ENCODE measurements at places on chromosomes 7 and 10. TPM values are rescaled to one million over a fixed set of nuclear protein-coding genes. Genes with fewer than 3 reads are reported as not detected.

DNA sequence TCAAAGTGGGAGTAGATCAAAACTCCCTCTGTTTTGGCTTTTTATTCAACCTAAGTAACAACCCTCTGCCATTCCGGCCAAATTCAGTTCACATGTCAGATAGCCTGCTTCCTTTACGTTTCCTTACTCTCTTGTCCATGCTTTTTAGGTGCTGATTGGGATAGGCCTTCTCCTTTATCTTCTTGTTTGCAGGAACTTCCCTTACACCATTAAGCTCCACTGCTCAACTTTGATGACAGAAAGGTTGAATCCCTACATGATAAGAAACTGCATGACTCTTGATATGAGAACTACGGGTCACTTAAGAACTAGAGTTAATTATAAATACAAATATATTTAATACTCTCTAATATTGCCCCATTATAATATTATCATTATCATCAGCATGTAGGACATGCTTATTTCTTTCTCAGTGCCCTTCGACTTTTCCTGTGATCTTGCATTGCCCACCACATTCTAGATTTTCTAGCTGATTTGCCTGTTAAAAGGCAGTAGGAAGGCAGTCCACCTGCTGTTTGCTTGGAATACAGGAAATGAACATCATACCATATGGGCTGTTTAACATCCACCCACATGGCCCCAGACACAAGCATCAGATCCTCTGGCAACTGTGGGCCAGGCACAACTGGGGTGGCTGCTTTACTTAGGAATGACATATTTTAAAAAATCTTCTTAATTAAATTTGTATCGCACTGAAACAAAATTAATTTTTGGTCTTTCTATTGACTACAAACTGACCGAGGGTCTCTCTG, 59.7 kb upstream of the CCDC6 start:
- no peak for DNase-seq

DNA sequence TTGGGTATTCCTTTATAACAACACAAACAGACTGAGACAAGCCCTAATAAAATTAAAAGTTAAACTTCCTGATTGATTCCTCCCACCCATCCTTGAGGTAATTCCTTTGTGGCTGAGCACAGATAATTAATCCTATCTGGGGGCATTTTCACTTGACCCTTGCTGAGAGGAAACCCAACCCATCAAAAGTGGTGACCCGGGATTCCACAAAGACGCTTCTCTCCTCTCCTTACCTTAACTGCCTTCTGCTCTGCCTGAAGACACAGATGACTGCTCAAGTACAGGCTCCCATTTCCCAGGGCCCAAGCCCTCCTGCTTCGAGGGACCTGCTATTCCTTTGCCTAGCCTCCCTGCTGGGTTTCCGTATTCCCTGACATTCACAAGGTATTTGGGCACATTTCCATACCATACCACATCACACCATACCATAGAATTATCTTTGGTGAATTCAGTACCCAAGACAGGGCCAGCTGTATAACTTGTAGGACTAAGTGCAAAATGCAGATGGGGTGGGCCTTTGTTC, 9.8 kb upstream of the MAPK8 start:
- no peak for DNase-seq

- DNase-seq: no peak
These were observed 55.7 kb upstream of the JCAD start for GRCh38 chr10:30114881-30115625.

DNA sequence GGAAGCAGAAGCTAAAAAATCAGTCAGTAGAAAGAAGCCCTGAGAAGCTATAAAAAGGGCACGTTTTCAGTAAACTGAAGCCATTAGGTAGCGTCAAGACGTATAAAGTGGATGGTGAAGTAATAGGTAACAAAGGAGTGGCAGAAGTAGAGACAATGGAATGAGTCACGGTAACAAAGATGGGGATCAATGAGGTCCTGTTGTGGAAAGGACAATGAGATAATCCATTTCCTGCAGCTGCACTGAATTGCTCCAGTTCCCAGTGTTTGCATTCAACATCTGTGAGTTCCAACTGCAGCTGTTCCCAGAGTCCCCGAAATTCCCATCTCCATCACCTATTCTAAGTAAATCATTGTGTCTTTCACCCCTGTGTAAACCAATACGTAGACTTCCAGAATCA, 4.8 kb upstream of the HYCC1 start:
- DNase-seq: no peak

- no peak for DNase-seq
These were observed 74.2 kb downstream of the ZRANB1 start for GRCh38 chr10:125016123-125016522.

- DNase-seq: peak; percentile 63
These were observed 102.0 kb upstream of the ARMC3 start for GRCh38 chr10:22825841-22826240.

DNA sequence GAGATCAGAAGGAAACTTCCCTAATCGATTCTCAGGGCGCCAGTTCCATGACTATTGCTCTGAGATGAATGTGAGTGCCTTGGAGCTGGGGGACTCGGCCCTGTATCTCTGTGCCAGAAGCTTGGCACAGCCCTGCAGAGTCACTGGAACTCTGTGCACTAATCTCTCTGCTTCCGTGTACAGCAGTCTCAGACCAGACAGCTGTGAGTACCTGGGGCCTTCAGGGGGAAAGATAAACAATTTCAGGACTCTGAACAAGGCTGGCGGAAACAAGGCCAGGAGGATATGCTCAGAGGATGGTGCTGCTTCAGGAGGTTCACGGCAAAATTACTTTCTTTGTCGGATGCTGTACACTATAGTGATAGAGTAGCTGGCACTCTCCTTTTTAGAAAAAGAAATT, 131.7 kb upstream of the PRSS58 start:
- no peak for DNase-seq

DNA sequence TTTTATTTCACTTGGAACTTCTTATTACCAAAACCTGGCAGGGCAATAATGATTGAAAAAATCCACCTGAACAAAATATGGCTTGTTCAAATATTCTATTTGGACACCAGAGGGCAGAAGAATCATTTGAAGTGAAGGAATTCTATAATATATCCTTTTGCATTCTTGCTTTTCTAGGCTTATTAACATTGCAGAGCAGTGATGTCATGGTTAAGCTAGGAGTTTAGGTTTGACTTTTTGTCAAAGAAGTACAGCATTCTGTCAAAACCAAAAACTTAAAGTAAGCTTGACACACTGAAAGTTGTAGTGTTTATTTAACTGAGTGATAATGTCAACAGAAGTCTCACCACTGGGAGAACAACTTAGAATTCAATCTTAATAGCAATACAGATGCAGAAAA, 156.0 kb downstream of the SEMA3D start:
- DNase-seq: no peak

DNA sequence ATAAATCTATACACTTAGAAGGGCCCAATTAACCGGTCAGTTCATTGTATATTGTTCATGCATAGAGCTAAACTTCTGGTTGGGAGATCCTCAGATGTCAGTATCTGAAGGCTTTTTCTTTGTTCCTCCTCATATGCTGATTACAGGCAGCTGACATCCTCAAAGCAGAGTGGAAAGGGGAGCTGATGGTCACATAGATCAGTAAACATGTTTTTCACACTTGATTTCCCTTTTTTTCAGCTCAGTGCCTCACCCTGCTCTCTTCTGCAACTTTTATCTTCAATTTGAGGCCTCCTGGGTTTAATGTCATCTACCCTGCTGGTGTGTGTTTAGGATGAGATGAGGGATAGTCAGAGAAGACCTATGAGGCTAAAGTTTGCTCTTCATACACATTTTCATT, 297.9 kb upstream of the FZD1 start:
- no peak for DNase-seq

DNA sequence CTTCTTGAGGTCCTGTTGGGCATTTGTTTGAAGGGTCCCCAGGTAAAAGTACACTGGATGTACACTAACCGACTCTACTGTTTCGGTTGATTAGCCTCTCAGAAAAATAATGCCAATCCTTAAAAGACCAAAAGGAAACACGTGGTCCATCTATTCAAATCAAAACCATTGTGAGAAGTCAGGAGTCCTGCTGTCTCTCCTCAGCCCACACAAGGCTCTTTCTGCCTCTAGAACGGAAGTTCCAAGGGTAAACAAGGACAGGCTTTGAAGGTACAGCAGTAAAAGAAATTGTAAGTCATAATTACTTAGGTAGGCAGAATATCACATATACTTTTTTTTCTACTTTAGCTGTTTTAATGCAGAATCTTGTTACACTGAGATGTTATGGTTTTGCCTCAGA, 71.7 kb upstream of the TPK1 start:
- DNase-seq: no peak

- no peak for DNase-seq
These were observed 230.5 kb upstream of the TMEM229A start for GRCh38 chr7:124263232-124263827.

- no peak for DNase-seq
These were observed 36.2 kb downstream of the GNG11 start for GRCh38 chr7:93957767-93958166.

DNA sequence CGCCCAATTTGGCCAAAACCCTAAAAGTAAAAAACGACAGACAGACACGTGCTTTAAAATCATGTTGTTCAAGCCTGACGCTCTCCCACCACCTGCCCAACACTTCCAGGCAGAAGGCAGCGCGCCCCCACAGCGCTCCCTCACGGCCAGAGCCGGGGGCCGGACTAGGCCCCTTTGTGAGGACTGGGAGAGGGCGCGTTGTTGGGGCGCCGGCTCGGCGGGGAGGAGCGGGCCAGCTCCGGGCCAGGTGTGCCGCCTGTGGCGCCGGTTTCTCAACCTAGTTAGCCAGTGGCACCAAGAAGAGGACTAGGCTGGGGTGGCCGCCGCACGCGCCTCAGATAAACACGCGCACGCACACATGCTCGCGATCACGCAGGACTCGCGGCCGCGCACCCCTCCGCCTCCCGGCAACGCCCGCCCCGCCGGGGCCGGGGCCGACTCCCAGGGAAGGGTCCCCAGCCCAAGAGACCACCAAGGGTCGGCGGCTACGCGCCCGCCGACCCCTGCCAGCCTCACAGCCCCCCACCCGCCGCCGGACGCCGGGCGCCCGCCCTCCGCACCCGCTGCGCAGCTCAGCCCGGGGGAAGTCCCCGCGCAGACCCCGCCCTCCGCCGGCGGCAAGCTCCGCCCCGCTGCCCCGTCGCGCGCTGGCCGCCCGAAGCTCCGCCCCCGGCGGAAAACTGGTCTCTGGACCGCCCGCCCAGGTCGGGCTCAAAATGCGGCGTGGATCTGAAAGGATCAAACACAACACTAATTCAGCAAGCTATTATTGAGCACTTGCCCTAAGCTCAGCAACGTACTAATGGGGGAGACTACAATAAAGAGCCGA, at the start of gene IMMP2L:
IMMP2L (minus strand) TSS at position 589 of the 829 bp plus-strand sequence.
- peak; percentile 91 for DNase-seq

DNA sequence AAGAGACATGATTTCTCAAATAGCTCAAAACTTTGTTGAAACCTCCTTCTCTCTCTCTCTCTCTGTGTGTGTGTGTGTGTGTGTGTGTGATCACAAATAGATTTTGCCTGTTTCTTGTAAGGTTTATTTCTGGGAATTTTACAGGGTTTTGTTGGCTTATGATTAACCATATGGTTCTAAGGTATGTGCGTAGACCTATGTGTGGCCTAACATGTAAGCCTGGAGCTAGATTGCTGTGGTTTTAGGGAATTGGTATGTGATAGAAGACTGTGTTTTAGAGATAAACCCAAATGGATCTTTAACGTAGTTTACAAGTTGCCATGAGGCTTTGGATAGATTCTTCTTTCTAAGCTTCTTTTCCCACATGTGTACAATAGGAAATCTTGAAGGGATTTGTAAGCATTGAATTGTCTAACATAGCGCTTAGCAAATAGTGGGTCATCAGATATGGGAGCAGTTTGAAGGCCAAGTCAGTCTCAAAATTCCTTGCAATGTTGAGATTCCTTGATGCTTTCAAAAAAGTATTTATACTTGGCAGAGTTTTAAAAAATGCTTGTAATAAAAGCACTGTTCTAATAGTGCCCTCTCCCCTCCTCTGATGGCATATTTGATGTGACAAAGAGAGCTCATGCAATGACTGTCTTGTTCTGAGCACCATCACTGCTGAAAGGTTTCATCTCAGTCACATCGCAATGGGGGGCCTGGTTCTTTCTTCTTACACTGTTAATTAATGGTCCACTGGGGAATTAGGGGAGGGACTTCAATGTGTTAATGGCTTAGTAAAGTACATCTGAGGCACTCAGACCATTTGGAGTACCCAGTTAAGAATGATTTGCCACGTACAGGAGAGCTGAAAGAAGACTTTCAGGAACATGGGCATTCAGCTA, 118.2 kb downstream of the SNX10 start:
- no peak for DNase-seq

GRCh38 chr7:150361402-150361801, 7.2 kb upstream of the REPIN1 start:
- no peak for DNase-seq

- DNase-seq: no peak
These were observed 97.3 kb downstream of the PIP4K2A start for GRCh38 chr10:22617051-22617450.

DNA sequence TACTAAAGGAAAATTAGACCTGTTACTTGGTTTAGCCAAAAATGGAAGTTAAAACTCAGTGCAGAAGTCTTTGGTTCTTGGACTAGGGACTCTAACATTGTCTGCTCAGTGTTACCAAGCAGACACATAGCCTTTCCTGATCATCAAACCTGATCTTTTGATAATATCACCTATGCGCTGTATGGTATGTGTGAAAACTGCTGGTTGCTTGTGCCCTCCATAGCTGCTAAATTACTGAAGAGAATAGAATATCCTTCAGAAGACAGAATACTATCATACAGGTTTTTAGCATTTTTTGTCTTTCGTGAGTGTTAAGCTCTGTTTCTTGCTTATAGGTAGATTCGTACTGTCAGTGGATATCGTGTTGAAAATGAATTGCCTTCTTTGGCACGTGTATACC, 68.7 kb downstream of the ST7 start:
- no peak for DNase-seq

GRCh38 chr10:48899781-48900180, 39.9 kb downstream of the LRRC18 start:
- no peak for DNase-seq

DNA sequence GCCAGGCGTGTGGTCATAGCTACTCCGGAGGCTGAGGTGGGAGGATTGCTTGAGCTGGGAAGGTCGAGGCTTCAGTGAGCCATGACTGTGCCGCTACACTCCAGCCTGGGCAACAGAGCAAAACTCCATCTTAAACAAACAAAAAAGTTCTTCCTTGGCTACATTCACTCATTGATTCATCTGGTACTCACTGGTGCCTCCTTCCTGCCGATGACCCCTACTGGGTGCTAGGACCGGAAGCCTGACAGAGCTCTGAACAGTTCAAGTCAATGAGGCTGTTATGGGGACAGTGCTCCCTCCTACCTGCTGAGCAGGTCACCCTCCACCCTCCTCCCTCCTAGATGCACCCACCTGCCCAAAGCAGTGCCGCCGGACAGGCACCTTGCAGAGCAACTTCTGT, 4.9 kb downstream of the PCOLCE start:
- DNase-seq: no peak

- no peak for DNase-seq
These were observed 96.1 kb downstream of the ATE1 start for GRCh38 chr10:121831777-121832176.

GRCh38 chr7:2237109-2237602, 4.4 kb upstream of the MAD1L1 start:
- peak; percentile 88 for DNase-seq

GRCh38 chr10:6314620-6315205, 112.0 kb downstream of the PFKFB3 start:
- no peak for DNase-seq

- DNase-seq: no peak
These were observed 57.4 kb downstream of the NUTM2E start for GRCh38 chr10:79883986-79884385.

The TMED4 gene
- total RNA-seq: 71.9 TPM

The CYP17A1 gene
- 0.80 TPM for total RNA-seq

The CAV1 gene
- total RNA-seq: 531 TPM

The SPDYE5 gene
- not detected for total RNA-seq

The WEE2 gene
- not detected for total RNA-seq

The SNCG gene
- total RNA-seq: 25.0 TPM
